ENCODE measurements at places on chromosomes 3 and 15.

DNA sequence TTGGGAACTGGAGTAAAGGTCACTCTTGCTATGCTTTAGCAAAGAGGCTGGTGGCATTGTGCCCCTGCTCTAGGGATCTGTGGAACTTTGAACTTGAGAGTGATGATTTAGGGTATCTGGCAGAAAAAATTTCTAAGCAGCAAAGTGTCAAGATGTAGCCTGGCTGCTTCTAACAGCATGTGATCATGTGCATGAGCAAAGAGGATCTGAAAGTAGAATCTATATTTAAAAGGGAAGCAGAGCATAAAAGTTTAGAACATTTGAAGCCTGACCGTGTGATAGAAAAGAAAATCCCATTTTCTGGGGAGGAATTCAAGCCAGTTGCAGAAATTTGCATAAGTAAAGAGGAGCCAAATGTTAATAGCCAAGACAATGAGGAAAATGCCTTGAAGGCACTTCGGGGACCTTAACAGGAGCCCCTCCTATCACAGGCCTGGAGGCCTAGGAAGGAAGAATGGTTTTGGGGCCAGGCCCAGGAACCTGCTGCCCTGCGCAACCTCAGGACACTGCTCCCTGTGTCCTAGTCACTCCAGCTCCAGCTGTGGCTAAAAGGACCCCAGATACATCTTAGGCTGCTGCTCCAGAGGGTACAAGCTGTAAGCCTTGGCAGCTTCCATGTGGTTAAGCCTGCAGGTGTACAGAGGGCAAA lies 212.2 kb upstream of the LINGO1 start:
- DNase-seq = no peak

GRCh38 chr3:143201045-143201444 lies 81.5 kb downstream of the CHST2 start:
- no peak for DNase-seq

DNA sequence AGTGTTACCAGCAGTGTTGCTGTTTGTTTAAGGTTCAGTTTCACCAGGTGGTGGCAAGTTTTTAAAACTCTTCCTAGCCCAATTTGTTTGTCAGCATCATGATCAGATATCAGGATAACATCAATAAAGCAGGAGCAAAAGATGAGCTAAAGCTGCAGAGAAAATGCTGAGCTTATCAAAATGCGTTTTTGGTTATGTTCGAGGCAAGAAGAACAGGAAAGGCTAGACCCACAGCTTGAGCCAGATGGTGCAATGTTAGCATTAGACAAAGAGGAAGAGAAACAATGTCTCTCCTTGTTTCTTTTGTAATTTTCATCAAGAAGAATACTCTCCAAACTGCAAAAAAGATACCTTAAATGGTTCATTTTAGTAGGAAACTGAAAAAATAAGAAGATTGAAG lies 66.2 kb downstream of the THRB start:
- DNase-seq = no peak

DNA sequence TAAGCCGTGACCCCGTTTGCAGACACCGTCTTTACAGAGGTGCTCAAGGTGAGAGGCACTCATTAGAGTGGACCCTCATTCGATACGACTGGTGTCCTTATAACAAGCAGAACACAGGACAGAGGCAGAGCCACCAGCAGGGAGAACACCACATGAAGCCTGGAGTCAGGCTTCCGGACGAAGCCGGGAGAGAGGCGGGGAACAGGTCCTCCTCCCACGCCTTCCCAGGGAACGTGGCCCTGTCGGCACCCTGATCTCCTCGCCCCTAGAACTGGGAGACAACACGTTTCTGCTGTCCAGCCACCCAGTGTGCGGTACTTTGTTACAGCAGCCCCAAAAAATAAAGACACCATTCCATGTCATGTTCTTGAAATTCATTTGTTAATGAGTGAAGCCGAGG lies 33.6 kb downstream of the ZDHHC19 start:
- no peak for DNase-seq

DNA sequence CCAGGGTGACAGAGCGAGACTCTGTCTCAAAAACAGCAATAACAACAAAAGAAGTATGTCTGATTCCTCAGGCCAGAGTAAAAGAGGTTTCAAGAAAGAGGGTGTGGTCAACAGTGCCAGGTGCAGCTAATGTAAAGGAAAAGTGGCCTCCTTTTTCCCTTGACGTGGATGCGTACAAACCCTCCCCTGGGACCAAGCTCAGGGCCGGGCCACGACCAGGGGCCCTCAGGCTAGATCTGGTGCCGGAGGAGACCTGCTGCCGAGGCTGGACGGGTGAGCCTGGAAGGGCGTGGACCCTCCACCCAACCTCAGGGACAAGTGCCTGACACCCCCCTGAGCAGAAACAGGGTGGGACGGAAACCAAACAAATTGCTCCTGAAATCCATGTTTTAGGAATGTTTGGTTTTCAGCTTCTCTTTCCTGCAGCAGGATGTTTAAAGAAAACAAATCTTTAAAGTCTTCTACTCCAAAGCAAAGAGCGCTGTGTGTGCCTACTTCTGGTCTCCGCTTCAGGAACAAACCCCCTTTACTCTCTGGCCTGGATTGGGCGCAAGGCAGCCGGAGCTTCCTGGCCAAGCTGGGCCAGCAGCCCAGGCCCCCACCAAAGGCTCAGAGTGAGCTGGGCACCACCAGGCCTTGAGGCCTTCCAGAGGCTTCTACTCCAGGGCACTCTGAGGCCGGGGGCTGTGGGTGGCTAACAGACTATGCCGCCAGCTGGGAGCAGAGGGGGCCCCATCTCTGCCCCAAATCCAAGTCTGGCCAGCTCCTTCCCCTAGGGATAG lies 21.4 kb downstream of the ZDHHC19 start:
- no peak for DNase-seq

DNA sequence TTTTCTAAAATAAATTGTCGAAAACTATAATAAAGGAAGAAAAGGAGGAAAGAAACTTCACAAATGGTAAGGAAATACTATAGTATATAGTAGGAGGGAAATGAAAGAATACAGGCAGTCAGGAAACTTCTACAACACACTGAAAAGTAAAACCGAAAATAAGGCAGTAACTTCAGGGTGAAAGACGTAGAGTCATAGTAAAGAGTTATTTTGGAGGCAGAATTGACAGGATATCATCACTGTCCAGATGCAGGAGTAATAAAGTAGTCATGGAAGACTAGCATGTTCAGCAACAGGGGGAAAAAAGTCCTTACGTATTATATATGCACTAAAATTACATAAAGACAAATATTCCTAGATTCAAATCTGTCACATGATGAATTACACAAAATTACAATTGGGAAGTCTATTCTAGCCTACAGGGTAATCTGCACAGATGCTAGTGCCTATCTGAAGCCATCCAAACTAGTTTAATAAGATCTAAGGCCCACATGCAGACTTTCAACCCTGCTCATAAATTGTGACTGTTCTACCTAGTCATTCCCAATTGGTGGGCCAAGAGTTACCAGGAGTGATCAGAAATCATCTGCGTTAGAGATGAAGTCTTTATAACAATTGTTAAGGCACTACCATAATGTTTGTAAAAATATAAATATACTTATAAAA lies 14.0 kb downstream of the VPS13C start:
- no peak for DNase-seq

DNA sequence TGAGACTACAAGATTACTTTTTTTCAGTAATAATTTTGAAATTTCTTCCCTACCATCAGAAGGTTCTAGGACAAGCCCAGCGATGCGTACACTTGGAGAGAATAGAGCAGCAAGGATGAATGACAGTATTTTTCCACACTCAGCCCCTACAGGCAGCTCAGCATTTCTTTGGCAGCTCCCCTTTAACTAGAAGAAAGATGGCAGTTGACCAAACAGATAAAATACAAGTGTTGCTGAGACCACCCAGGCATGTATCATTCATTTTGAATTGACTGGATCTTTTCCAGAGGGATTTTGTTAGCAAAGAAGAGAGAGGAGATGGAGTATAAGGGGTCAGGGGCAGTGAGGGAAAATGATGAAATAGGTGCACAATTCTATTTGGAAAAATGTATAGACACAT lies 761.3 kb downstream of the AGBL1 start:
- no peak for DNase-seq

GRCh38 chr3:156973954-156974353 lies 147.8 kb downstream of the LEKR1 start:
- no peak for DNase-seq

DNA sequence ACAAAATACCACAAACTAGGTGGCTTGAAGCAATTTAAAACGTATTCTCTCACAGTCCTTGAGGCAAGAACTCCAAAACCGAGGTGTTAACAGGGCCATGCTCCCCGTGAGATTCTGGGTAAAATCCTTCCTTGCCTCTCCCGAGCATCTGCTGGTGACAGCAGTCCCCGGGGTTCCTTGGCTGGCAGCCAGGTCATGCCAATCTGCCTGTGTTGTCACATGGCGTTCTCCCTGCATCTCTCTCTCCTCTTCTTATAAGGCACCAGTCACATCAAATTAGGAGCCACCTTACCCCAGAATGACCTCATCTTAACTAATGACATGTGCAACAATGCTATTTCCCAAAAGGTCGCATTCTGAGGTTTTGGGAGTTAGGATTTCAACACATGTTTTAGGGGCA lies 26.3 kb upstream of the LRRN1 start:
- no peak for DNase-seq

DNA sequence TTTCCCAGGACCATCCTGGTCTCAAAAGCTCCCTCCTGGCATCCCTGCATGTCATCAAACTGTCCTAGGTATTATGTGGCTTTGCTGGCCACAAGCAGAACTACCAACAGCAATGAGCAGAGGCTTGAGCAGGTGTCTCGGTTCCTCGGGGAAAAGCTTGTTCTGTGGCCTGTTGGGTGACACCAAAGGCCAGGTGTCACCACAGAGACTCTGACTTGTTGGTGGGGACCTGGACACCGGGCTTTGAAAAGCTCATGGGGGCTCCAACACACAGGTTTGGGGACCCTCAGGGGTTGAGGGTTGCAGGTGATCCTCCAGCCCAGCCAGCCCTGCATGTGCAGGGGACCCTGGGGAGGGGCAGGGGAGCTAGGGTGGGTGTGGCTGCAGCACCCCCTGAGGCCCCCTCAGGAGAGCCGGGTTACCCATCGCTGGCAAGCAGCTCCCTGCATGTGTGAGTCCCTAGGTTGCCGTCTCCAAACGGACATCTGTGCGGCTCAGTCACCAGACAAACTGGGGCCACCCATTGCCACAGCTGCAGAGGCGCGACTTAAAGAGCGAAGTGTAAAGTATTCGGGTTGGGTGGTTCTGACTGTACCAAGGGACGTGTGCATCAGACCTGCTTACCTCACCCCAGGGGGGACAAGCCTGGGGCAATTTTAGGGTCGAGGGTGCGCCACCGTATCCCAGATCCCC lies 140.1 kb downstream of the CHSY1 start:
- no peak for DNase-seq

- no peak for DNase-seq
Observed at GRCh38 chr3:135965129-135965505, 411 bp upstream of the PPP2R3A start.

- DNase-seq = peak; percentile 53
Observed at GRCh38 chr15:50828610-50829206, 63.2 kb upstream of the SPPL2A start.

- no peak for DNase-seq
Observed at GRCh38 chr15:101060576-101061551, 141.7 kb downstream of the LRRK1 start.

- no peak for DNase-seq
Observed at GRCh38 chr15:84934942-84935729, 46.5 kb upstream of the PDE8A start.

DNA sequence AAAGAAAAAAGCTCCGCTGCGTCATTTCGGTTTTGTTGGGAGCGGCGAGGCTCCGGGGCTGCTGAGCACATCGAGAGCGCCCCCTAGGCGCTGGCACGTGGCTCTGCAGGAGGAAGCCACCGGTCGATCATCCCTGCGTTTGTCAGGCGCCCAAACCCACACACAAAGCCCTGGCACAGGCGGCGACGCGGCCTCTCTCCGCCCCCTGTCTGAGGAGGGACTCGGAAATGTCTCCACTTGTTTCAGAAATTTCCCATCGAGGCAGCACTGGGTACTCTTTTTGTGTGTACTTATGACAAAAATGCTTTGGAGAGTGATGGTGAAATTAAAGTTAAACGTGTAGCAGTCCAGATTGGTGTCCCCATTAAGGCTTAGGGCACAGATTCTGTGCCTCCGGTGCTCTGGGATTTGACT lies 407.3 kb upstream of the ONECUT1 start:
- DNase-seq = peak; percentile 68

- DNase-seq = no peak
Observed at GRCh38 chr3:194148383-194148782, 12.4 kb downstream of the HES1 start.

- DNase-seq = no peak
Observed at GRCh38 chr3:44236485-44236908, 5.2 kb upstream of the TOPAZ1 start.

- DNase-seq = peak; percentile 61
Observed at GRCh38 chr15:31332020-31332680, 5.5 kb downstream of the KLF13 start.

DNA sequence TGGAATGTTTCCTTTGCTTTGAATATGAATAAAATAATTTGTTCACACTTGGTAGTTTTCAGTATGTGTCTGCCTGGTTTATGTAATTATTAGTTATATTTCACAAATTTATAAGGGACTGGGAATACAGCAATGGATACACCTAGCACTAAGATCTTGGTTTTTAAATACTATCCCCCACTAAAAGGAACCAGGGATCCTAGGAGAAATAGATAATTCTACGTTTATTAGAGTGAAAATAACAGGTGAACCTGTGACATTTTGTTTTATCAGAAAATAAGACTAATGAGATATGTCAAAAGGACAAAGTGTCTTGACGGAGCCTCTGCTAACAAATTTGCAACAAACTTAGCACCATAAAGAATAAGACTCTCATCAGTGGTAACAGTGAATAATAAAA lies 3.4 kb downstream of the PSMD6 start:
- DNase-seq = no peak

- no peak for DNase-seq
Observed at GRCh38 chr15:40281801-40282146, 1.1 kb downstream of the ANKRD63 start.

DNA sequence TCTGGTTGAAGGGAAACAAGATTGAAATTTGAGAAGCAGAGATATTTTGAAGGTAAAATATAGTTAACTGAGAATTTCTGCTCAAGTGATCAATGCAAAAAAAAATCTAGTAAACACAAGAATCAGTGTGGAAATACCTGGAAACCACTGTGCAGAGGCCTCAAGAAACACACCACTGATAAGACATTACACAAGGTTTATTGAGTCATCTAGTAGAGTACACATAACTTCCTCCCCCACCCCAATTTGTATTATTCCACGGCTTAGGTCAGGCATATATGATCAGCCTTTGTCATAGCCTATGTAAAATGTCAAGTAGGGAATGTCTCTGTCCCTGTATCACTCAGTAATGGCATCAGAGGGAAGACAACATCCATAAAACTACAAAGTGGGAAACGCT lies 447.8 kb upstream of the BCHE start:
- DNase-seq = peak; percentile 63

DNA sequence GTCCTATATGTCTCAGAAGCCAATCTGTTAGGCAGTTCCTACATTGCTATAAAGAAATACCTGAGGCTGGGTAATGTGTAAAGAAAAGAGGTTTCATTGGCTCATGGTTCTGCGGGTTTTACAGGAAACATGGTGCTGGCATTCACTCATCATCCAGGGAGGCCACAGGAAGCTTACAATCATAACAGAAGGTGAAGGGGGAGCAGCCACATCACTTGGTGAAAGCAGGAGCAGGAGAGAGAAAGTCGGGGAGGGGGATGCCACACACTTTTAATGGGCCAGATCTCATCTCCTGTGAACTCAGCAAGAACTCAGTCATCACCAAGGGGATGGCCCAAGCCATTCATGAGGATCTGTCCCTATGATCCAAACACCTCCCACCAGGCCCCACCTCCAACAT lies 9.1 kb downstream of the SLC49A4 start:
- no peak for DNase-seq
